ENCODE measurements at places on chromosomes 6 and 20.
A peak's percentile ranks its signal among the peaks of the same experiment; 100 is the strongest.

DNA sequence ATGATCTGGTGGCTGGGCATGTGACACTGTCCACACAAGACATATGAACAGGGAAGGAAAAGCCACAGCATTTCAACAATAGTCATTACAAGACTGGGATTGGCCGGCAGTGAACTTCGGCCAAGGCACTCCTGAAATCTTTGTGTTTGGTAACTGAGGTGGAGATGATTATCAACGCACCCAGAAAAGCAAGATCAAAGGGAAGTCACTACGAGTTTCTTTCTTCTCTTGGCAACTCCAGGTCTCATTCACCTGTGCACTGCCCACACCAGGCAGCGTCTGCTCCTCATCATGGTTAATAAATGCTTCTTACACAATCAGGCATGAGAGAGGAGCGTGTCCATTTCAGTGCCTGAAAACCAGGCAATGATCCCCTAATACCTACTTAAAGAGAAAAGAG, 20.5 kb upstream of the FOXC1 start:
- no peak for DNase-seq

GRCh38 chr6:36224918-36225461, 28.4 kb downstream of the BRPF3 start:
- no peak for DNase-seq

GRCh38 chr6:27495386-27496135, 22.7 kb upstream of the ZNF184 start:
- peak; percentile 66 for DNase-seq

DNA sequence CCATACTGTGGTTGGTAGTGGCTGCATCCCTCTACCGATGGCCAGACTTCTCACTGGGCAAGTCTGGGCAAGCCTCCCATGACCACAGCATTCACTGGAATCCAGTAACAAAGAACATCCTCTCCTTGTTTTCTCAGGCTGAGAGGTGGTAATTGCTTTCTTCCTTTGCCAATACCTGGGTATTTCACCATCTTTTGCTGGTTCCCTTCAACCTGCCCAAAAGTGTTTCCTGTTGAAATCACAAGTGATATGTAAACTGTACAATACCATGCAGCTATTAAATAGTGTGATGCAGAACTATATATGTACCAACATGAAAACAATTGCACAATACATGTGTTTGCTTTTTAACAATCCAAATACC, at the start of gene PTCHD4:
PTCHD4 (minus strand) TSS at position 55 of the 364 bp plus-strand sequence. CDS start 42,240 bp downstream, outside the sequence.
- DNase-seq = no peak

GRCh38 chr6:75619230-75619899, 17.7 kb downstream of the SENP6 start:
- DNase-seq = no peak

- DNase-seq = no peak
Measured at GRCh38 chr20:15565786-15566185, 1007.5 kb downstream of the KIF16B start.

- no peak for DNase-seq
Measured at GRCh38 chr6:162864911-162865310, 137.1 kb downstream of the PACRG start.

- no peak for DNase-seq
Measured at GRCh38 chr20:35125753-35126152, 21.4 kb downstream of the EDEM2 start.

DNA sequence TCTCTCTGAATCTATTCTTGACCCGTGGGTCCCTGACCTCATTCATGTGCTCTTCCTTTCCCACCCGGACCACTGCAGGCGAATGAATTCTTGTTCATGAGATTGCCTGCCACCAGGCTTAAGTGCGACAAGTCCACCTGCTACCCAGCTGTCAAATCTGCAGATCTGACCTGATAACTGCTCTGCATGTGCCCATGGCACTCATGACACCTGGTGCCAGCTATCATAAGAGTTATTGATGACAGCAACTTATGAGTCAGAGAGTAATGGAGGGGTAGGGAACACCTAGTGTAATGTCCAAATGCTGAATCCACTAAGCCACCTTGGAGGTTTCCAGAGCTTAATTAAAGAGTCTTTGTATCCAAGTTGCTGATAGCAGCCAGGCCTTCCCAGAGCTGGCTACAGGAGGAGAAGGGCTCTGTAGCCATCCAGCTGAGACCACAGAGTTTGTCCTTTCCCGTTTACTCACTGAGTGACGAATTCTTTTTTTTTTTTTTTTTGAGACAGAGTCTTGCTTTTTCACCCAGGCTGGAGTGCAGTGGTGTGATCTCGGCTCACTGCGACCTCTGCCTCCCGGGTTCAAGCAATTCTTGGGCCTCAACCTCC, 17.4 kb downstream of the SHLD1 start:
- no peak for DNase-seq

DNA sequence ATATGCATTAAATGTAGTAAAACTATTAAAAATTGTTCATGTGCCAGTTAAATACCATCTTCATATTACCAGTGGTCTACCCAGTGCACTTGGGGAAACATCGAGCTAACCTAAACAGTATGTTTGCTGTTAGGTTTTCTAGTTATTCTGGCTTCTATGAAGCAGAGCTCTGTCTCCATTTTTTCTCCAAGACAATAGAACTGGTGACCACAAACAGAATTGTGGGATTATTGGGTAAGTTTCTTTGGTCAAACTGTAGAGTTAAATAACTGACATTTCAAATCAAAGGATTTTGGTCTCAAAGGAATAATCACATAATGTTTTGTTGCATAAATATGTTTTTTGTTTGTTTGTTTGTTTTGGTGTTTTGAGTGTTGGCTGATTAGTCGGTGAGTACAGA, 40.5 kb upstream of the EDN3 start:
- no peak for DNase-seq
